NCI-H2081 treated with DMSO at 0.1 percent for 48 hours (cell line): ENCODE measurements at places on chromosomes 7 and 10.

DNA sequence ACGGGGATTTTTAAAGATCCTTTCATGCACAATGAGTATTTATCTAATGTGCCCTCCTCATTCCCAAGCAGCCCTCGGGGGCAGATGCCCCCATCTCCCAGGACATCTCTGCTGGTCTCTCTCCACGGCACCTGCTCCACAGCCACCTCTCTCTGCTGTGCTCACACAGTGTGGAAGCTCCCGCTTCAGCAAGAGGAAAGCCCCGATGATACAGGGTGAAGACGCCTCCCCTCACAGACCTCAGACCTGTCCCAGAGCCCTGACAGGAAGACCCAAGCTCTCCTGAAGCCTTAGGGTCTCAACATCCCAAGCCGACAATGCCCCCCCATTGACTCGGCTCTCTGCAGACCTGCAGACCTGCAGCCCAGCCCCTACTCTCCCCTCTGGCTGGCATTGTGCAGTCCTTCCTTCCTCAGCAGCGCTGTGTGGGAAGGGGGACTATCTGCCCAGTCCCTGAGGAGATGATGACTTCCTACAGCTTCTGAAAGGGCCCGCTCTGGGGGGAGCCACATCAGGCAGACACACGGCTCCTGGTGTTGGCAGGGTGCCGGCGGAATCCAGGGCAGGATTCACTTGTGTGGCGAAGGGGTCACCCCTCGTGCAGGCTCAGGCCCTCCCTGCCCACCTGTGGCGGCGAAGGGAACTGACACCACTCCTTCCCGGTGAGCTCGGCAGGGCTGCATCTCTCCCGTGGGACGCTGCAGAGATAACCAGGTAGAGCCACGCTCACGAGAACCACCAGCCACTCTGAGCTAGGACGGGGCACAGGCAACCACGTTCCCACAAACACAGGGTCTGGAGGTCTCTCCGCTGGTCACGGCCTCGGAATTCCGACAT is 61.8 kb downstream of the PTPRN2 start:
- no peak for DNase-seq

GRCh38 chr7:68334216-68334615 is 1264.1 kb upstream of the AUTS2 start:
- DNase-seq = no peak

DNA sequence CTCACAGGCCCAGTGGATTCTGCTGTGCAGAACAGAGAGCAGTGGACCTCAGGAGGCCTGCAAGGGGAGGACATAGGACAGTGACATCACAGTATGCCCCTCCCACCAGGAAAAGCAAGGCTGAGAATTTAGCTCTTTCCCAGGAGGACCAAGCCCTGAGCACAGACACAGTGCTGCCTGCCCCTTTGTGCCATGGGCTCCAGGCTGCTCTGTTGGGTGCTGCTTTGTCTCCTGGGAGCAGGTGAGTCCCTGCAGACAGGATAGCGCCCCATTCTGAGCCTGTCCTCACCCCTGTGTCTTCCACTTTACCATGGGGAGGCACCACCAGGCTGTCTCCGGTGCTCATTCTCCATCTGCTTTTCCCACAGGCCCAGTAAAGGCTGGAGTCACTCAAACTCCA is 63.0 kb upstream of the PRSS58 start:
- no peak for DNase-seq

GRCh38 chr10:2790396-2791188 is 276.8 kb upstream of the PFKP start:
- DNase-seq = no peak
